Activated naive CD8-positive, alpha-beta T cell treated with anti-CD3 and anti-CD28 coated beads for 36 hours (primary cell): ENCODE measurements at places on chromosomes 4 and X. TPM values are rescaled to one million over a fixed set of nuclear protein-coding genes. Genes with fewer than 3 reads are reported as not detected.

DNA sequence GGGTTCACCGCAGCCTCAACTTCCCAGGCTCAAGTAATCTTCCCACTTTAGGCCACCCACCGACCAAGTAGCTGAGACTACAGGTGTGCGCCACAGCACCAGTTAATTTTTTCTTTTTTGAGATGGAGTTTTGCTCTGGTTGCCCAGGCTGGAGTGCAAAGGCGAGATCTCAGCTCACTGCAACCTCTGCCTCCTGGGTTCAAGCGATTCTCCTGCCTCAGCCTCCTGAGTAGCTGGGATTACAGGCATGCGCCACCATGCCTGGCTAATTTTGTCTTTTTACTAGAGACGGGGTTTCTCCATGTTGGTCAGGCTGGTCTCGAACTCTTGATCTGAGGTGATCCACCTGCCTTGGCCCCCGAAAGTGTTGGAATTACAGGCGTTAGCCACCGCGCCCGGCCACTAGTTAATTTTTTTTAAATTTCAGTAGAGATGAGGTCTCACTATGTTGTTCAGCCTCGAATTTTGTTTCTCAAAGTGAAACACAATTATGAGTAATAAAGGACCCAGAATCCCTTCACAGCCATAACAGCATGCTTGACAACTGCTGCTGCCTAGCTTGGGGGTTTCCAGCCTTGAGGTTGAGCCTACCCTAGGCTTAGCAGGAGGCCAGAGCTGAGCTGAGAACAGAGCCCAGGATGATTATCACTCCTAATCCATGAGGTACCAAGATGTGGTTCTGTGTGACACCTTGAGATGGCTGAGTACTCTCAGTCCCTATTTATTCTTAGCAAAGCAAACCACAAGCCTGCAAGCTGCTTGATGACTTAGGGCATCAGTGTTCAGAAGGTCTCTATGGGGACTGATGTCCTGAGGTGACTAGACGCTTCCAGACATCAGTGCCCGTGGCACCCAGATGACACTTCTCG lies 41.6 kb upstream of the NKRF start:
- no peaks in the 10 kb centered on the region for H3K27me3 ChIP-seq
- peaks cover 30% of the 10 kb centered on the region for H3K4me1 ChIP-seq
- peaks cover 32% of the 10 kb centered on the region for H3K36me3 ChIP-seq
- peak overlapping the region; percentile 45 for H3K4me3 ChIP-seq
- DNase-seq, result peak; percentile 75

DNA sequence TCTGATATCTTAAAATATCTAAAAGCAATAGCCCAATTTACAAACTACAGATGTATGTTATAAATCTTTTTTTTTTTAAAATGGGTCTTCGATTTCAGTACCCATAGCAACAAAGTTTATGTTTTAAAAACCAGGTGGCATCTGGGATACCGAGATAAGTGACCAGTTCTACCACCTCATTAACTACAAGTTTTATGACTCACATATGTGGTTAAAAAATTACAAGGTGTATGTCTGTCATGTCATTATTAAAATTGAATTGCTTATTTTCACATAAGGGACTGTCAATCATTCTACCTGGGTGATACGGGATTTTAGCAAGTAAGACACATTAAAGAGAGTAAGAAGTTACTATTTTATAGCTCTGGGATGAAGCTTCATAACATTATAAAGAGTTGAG lies 192.0 kb upstream of the ETNPPL start:
- peaks cover 12% of the 10 kb centered on the region for H3K27me3 ChIP-seq
- H3K36me3 ChIP-seq, result no peaks in the 10 kb centered on the region
- DNase-seq, result no peak
- H3K4me1 ChIP-seq, result no peaks in the 10 kb centered on the region

DNA sequence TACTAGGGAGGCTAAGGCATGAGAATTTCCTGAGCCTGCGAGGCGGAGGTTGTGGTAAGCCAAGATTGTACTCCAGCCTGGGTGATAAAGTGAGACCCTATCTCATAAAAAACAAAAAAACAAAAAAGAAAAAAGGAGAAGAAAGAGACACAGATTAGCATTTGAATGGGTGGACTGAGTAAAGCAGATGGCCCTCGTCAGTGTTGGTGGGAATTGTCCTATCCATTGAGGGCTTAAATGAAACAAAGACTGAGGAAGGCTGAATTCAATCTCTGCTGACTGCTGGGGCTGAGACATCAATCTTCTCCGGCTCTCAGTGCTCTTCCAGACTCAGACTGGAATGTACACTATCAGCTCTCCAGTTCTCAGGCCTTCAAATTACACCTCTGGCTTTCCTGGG lies 136.8 kb downstream of the SLC7A11 start:
- no peak overlapping the region for H3K27ac ChIP-seq
- no peaks in the 10 kb centered on the region for H3K4me1 ChIP-seq
- no peak for DNase-seq
- no peaks in the 10 kb centered on the region for H3K36me3 ChIP-seq
- no peak overlapping the region for H3K4me3 ChIP-seq
- H3K27me3 ChIP-seq, result no peaks in the 10 kb centered on the region

- H3K27me3 ChIP-seq, result no peaks in the 10 kb centered on the region
- no peaks in the 10 kb centered on the region for H3K36me3 ChIP-seq
- H3K27ac ChIP-seq, result no peak overlapping the region
- no peak for DNase-seq
- H3K4me1 ChIP-seq, result peaks cover 2% of the 10 kb centered on the region
Observed at GRCh38 chr4:87497159-87497558, 32.0 kb downstream of the SPARCL1 start.

DNA sequence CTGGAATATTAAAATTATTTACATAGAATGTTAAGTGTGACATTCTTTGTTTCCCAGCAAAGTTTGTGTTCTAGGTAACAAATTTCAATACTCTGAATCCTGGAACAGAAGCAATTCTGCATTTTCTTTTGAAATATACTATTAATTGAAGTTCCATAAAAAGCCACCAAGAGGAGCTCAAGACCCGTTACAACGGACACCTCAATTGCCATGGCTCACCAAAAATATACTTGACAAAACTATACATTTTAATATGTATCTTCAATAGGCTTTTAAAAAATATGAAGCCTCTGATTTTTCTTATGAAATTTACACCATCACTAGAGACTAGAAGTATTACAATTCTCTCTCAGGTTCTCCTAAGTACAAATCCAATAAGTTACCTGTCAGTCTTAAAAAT lies 111.4 kb downstream of the NYX start:
- no peak for DNase-seq
- no peaks in the 10 kb centered on the region for H3K27me3 ChIP-seq
- no peak overlapping the region for H3K27ac ChIP-seq
- no peak overlapping the region for H3K4me3 ChIP-seq

MAGEA1 gene
- total RNA-seq, result not detected

TLR10 gene
- 0.29 TPM for total RNA-seq

HEPH gene
- not detected for total RNA-seq

WDR19 gene
- 11.0 TPM for total RNA-seq
